ENCODE measurements at places on chromosomes 12 and 14.

GRCh38 chr14:21084998-21085853, 13.2 kb downstream of the ZNF219 start:
- peak; percentile 47 for DNase-seq

- DNase-seq, result no peak
Observed at GRCh38 chr12:96652870-96653269, 163.5 kb downstream of the CFAP54 start.

GRCh38 chr14:97920201-97920600, 1123.0 kb downstream of the VRK1 start:
- no peak for DNase-seq

GRCh38 chr12:53677016-53677799, 1.3 kb upstream of the ATP5MC2 start:
- peak; percentile 62 for DNase-seq

DNA sequence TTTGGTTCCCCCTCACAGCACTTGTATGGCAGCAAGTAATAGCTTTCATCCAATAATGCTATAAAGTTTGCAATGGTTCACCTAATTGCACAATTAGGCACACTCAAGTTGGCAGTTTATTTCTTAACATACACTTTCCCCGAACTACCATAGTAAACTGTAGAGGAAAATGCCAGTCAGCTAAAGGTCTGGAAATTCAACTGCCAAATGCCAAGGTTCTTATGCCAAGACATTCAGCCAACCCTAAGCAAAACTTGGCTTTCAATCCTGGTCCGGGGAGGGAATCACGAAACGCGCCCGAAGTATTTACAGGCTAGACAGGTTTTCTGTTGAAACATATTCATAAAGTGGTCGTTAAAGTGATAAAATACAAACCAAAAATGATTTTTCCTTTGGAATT, 1512.4 kb upstream of the FLRT2 start:
- DNase-seq, result no peak
